NCI-H2029 treated with DMSO at 0.1 percent for 48 hours (cell line): ENCODE measurements at places on chromosomes 13 and 19.

DNA sequence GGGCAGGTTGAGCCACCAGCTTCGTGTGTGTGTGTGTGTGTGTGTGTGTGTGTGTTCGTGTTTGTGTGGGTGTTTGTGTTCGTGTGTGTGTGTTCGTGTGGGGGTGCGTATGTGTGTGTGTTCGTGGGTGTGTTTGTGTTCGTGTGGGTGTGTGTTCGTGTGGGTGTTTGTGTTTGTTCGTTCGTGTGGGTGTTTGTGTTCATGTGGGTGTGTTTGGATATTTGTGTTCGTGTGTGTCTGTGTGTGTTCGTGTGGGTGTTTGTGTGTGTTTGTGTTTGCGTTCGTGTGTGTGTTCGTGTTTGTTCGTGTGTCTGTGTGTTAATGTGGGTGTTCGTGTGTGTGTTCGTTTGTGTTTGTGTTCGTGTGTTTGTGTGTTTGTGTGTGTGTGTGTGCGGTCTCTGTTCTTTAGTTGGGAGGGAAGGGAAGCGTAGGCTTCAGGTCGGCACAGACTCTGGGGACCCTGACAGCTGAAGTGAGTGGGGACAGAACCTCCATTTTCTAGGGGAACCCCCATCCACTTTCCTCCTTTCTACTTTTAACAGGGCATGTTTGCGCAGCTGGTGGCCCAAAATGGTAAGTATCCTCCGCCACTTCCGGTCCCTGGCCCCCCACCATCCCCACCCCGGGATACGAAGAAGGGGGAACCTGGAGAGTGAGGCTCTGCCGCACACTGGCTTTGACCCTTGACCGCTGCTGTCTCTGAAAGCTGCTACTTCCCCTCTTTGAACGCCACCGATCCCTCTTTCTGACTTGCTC lies 1.6 kb downstream of the TNFSF9 start:
- DNase-seq: no peak

GRCh38 chr13:26816881-26817280 lies 56.3 kb upstream of the GPR12 start:
- no peak for DNase-seq

GRCh38 chr13:31455581-31455980 lies 255.8 kb downstream of the B3GLCT start:
- no peak for DNase-seq

DNA sequence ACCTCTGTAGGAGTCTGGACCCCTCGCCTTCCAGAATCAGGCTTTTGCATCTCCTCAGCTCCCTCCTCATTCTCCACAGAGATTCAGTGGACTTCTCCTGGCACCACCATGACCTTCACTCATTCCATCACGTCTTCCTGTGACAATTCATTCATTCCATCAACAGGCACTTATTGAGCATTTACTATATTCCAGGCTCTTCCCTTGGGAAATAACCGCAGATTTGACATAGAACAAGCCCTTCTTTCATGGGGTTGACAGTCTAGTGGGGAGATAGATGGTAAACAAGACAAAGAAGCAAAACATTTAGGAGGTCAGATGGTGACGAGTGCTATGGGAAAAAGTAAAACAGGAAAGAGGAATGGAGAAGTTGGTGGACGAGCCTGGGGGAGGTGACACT lies 2.6 kb upstream of the SULT2B1 start:
- DNase-seq: no peak

DNA sequence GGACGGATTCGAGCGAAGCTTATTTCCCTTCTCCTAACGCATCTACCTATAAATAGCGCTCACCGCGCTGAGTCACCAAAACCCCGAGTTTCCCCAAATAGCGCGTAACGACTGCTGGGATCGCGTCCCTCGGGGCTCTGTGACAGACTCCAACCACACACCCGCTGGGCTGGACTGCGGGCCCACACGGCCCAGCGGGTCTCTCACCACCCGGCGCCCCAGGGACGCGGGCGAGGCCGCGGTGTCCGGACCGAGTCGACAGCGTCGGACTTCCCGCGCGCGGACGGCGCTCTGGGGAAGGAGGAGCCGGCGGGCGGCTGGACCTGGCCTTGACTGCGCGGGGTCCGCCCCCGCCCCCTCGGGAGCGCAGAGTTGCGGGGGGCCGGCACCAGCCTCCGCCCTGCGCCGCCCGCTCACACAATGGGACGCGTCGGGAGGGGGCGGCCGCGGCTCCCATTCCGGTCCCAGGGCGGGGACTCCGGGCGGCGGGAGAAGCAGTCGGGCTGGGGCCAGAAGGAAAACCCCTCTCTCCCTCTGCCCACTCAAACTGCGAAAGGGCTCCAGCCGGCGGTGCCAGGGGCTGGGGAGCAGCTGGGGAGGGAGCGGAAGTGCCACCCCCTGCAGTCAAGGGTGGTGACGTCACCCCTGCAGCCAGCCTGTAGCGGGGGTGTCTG lies 108.8 kb downstream of the KCNRG start:
- DNase-seq: peak; percentile 43

GRCh38 chr13:103437651-103438050 lies 371.4 kb upstream of the SLC10A2 start:
- DNase-seq: no peak

- no peak for DNase-seq
These were observed 477.1 kb upstream of the SPRY2 start for GRCh38 chr13:80817979-80818378.

GRCh38 chr19:4970558-4971423 lies 1.9 kb downstream of the KDM4B start:
- DNase-seq: no peak

GRCh38 chr19:50722201-50723013 lies 757 bp upstream of the CLEC11A start:
- DNase-seq: no peak

DNA sequence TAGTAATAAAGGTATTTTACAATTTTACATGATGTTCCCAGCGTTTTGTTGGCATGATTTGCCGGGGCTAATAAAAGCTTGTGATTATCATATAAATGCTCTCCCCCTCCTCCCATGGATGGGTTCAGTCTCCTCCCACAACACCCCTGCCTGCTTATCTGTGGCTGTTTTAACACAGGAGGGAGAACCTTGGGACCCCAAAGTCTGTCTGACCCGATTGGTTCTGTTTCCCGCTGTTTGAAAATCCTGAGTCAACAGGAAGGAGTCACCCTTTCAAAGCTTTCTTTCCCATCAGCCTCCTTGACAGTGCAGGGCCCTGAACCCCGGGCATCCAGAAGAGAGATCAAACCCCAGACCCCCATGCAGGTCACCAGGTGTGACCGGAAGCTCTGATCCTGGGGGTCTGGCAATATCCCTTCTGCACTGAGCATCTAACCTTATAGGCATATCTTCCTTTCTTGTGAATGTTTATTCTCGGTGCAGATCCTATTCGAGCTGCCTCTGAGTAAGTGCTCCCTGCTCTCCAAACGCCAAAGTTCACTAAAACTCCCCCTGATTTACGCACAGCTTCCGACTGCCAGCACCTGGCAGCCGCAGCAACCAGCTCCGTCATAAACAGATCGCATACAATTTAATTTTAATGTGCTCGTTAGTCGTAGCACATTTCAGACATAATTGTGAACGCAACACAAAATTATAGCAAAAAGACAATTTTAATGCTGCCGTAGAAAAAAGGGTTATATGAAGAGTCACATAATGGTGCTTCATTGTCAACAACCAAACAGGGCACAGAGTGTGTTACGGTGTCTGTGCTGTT lies 74.8 kb downstream of the TSHZ3 start:
- no peak for DNase-seq

DNA sequence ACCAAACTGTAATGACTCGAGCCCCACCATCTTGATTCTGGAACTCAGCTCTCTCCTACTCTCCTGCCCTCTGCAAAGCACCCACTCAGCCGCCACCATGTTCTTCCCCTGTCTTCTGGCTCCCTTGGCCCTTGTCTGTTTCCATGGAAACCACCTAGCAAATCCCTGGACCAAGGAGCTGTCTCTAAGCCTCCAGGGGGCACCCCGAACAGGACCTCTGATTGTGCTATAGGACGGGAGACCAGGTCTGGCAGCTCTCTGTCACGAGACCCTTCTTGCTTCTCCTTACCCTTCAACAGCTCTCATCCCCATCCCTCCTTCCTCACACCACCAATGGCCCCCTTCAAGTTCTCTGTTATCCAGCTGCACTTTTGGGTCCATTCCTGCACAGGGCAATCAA lies 277.7 kb upstream of the ZNF507 start:
- DNase-seq: no peak

- no peak for DNase-seq
These were observed 3.9 kb upstream of the B9D2 start for GRCh38 chr19:41367848-41368301.

DNA sequence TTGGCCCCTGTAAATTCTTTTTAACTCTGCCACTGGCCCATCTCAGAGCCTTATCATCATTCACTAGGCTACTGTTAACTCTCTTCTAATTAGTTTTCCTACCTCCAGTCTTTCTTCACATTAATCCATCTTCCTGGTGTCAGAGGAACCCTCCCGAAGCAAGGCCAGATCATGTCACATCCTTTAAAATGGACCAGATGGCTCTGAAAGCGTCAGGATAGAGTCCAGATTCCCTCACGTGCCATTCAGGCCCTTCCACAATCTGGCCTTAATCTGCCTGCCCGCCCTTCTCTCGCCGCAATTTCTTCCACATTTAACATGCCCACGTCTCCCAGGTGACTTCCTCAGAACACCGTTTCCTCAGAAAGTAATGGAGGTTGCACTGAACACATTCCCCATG lies 86.5 kb downstream of the RFC3 start:
- DNase-seq: no peak

- no peak for DNase-seq
These were observed 8.1 kb upstream of the SEMA6B start for GRCh38 chr19:4567584-4568071.

DNA sequence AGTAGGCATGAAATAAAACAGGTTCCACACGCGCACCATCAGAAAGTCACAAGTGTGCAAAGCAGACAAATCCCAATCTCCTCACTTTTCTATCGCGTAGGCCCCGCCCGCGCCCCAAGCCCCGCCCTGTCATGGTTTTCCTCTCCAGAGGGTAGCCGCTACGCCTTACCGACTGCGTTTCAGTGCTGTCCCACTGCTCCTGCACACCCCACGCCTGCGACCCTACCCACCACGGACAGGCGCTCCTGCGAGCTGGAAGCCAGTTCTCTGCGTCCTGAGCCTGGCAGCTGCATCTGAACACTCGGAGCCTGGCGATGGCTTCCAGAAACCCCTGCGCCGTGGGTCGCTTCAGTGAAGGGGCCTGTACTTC lies 379 bp upstream of the ZNF470 start:
- DNase-seq: no peak

GRCh38 chr19:1860042-1860775 lies 3.2 kb downstream of the KLF16 start:
- DNase-seq: no peak

- no peak for DNase-seq
These were observed 2.7 kb downstream of the MEIS3 start for GRCh38 chr19:47416643-47416985.

DNA sequence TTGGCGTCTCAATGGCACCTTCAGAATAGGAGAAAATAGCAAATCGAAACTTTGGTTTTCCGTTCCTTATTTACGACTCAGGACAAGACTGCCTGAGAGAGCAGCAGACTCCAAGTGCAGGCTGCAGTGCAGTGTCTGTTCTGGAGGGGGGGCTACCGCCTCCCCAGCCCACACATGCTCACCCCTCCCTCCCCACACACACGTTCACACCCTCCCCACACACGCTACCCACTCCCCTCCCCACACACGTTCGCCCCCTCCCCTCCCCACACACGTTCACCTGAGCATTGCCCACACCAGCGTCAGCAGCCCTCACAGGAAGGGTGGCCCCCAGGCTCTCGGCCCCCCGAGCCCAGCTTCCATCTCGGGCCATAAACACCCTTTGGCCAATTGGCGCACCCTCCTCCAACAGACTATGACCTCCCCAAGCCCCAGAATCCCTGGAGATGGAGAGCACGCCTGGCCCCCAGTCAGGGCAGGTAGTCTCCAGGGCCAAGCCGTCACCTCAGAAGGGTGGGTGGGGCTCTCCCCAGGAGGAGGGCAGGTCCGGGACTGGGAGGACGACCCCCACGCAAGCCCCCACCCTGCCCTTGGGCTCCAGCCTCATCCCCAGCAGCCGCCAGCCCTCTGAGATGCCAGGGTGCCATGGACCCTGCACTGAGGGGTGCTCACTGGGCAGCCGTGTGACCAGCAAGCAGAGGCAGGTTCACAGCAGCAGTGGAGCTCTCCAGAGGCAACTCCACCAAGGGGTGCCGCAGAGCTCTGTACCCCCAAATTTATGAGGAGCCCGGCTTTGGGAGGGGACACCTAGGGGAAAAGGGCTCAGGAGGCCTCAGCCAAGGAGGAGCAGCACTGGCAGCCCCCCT lies 27.5 kb downstream of the RASA3 start:
- no peak for DNase-seq

DNA sequence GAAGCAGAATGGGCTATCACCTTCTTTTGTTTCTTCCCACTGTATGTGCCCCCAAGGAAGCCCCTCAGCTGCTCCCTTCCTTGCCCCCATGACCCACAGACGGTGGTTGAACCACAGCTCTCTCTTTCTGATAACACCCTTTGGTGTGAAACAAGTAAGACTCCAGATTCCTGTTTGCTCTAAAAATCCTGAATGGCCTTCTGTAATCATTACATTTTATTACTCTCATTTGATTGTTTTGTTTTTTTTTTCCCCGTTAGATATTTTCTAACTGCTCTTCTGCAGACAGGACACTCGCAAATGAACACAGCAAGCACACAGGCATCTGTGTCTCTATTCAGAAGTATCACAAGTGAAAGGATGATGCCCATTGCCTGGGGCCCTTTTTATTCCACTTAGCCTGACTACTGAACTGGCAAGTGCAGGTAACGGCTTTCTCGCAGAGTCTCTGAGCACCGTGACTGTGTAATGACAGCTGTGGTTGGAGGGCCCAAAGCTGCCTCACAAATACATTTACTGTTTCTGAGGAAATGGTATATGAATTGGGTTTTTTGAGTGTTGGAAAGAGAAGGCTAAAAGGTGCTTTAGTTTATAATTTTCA lies 59.3 kb downstream of the OXGR1 start:
- no peak for DNase-seq

- DNase-seq: no peak
These were observed 55.3 kb upstream of the TEX29 start for GRCh38 chr13:111265006-111265700.

DNA sequence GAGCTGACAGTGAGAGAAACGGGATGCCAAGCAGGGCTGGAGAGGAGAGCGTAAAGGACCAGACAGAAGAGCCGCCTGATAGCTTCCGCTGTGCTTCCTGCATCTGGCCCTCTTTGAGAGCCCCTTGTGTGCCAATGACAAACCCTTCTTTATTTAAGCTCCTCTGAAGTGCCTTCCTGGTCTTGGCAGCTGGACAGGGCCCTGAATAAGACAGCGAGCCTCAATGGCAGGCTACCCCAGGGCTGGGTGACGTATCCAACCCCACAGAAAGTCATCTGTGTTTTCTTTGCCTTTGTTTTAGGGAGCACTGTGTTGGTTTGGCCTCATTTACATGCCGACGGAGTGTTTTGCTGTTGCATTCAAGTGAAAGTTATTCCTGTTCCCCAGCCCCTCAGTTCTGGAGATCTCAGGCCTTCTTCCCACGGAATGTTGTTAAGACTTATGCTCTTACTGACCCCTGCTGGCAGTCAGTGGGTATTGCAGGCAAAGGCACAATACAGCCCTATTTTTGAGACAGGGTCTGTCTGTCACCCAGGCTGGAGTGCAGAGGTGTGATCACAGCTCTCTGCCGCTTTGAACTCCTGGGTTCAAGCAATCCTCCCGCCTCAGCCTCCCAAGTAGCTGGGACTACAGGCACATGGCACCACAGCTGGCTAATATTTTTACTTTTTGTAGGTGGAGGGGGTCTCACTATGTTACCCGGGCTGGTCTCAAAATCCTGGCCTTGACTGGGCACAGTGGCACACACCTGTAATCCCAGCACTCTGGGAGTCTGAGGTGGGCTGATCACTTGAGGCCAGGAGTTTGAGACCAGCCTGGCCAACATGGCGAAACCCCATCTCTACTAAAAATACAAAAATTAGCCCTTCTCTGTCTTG lies 16.8 kb downstream of the CCL25 start:
- peak; percentile 97 for DNase-seq
